ENCODE measurements at places on chromosomes 7 and 10.

DNA sequence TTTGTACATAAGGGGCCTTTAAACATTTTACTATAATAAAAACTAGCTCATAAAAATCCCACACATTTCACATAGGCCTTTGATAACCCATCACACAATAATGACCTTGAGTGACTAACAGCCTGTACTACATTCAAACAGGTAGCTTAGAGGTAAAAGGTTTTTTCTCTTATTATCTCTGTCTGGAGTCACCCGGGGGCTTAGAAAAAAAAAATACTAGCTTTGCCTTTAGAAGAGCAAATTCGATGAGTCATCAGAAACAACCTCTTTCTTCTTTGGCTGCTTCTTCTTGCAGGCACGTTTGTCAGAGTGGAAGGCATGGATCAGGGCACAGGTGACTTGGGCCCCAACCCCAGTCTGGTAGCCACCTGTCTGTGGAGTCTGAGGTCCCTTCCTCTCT lies 43.4 kb upstream of the ADO start:
- DNase-seq: no peak

DNA sequence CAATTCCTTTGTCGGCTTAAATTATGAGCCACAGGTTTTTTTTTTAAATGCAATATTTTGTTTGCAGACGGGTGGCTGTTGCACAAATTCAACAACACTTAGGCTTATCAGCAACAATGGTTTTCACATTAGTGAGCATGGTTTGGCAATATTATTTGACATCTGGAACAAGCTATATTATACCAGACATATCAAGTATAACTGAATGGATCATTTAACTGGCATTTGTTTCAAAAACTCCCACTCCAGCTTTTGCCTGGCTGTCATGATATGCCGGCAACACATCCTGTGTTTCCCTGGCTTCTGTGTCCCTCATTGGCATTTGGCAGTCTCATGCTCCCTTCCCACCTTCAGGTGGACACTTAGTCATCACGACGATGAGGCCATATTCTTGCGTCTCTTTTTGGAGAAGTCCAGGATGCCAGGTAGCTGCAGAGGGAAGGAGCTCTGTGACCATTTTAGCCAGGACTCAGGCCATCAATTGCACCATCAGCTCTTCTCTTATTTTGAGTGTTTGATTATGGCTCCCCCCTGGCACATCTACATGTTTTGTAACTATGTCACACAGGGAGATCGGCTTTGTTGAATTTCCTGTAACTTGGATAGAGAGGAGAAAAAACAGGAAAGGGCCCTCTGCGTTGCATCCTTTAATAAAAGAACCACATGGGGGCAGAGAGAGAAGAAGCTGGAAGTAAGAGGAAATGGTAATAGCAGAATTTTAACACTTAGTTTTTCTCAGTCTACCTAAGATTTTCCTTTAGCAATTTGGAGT lies 413.9 kb downstream of the LRMDA start:
- no peak for DNase-seq

DNA sequence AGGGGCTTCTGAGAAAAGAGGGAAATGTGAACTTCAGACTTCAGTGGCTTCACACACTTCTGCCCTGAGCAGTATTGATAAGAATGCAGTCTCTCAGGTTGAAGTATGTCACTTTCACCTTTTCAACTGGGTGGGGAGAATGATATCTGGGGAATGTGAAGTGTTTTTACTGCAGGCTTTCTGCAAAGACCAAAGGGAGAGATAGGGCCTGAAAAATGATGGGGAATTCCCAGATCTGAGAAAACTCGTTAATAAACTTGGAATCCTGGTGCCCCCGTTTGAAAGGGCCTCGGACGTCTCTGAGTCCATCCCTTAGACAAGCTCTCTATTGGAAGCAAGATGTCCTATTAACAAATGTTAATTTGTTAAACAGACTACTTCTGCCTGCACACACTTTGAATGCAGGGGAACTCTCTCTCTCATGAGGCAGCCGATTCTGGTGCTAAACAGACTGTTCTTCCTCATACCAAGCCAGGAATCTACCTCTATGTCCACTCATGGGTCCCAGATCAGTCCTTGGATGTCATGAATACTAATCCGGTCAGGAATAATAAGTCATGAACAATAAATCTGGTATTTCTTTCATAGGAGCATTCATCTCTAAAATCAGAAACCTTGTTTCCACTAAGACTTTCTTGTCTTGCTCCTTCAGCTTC lies 193.6 kb downstream of the JCAD start:
- DNase-seq: no peak

GRCh38 chr7:22814261-22815208 lies 8.1 kb downstream of the TOMM7 start:
- no peak for DNase-seq

- no peak for DNase-seq
These were observed 6.0 kb downstream of the NODAL start for GRCh38 chr10:70435241-70436085.

DNA sequence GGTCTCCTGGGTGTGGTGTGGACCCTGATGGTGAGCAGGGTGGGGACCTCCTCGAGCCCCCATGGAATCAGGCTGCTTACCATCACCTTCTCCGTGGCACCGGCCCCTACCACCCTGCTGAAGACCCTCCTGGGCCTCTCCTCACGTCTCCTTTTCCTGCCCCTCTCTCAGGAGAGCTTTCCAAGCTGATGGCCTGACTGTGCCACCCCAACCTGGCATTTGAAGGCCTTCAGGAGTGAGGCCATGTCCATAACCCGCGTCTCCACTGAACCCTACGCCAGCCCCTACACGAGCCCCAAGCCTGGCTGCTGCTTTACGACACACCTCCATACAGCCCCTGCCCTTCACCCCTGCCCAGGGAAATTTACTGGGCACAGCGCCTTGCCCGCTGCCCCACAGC lies 55.4 kb downstream of the ZRANB1 start:
- DNase-seq: no peak

DNA sequence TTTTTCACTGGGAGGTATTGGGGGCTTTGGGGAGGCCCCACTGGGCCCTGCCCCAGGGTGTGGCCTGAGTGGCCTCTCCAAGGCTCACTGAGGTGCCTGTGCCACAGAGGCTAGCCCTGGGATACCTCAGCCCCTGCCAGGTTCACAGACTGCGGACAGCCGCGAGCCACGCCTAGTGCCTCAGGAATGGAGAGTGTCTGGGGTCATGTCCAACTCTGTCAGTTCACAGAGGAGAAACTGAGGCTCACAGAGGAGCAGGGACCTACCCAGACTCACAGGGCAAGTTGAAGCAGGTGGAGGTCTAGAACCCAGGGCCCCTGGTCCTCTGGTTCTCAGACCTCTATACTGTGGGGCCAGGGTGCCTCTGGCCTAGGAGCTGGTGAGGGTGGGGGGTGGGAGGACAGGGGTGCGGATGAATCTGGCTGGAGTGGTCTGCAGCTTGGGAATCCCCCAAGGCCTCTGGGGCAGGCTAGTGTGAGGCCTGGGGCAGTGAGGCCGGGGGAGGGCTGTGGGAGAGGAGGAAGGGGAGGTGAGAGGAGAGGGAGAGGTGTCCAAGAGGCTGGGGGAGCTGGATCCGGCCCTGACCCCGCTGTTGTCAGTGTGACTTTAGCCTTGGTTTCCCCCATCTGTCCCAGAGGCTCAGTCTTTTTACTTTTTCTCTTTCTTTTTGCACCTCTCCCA lies 20.0 kb downstream of the NEURL1 start:
- no peak for DNase-seq

DNA sequence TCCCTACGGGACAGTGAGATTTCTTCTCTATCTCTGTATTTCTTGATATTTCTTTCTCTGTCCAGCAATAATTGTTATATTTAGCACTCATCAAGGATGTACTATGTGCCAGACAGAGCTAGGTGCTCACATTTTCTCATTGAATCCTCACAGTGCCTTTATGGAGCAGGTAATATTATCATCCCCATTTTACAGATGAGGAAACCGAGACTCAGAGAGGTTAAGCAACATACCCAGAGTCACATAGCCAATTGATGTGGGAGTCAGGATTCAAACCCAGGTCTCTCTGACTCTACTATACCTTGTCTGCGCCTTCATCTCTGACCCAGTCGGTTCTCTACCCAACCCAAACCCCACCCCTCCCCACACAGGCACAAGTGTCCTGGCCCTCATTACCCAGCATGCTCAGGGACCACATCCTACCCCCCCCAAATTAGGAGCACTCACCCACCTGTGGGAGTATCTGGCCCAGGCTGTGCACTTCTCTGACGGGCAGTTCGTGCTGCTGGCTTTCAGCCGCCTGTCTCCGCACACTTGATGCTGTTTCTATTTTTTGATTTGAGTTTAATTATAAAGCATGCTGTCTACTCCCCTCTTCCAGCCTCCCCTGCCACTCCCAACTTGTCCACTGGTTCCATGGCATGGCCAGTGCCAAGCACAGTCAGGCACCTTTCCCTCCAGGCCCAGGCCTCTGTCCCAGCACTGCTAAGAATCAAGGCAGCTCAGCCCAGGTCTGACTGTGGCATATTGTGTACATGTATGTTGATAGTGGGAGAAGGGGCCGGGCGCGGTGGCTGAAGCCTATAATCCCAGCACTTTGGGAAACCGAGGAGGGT lies 9.8 kb upstream of the SAMD8 start:
- no peak for DNase-seq

DNA sequence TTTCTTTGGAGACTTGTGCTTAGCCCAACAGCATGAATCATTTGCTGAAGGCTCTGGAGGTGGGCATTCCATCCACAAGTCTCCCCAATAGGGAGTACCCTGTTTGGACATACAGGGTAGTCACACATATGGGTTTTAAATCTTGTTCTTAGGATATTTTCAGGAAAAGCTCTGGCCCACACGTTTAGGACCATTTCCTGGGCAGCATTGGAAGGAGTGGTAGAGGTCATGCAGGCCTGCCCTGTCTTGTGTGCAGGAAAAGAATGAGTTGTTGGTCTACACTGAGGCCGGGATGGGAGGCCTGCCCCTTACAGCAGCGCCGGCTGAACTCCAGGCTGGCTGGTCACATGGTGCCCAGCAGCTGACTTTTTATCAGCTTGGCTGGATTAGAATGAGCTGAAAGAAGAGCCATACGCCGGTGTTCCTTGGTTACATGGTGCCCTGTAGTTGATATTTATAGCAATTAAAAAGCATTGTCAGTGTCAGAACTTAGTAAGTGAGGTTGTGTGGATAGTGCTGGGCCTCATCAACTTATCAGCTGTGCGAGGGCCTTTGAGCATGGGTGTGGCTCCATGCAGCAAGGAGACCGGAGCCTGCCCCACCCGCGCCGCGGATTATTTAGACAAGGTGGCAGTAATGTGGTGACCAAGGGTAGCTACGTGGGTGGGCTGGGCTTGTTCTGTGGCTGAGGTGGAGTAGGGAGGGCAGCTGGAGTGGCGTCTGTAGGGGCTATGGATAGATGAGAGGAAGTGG lies 28.6 kb downstream of the OGDH start:
- peak; percentile 24 for DNase-seq

DNA sequence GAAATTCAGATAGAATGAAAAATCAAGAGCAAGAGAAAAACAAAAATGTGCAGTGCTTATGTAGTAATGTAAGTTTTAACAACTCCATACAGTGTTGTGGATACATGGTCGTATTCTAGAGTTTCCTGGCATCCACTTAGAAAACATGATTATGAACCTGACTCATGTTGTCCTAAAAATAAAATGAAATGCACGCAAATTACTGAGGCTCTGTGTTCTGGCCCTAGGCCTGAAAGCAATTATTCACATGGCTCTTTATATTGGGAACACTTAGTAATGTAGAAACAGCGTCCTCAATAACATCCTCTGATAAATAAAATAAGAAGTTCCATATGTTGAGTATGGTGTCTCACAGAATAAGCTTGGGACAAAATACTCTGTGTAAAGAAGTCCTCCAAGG lies 200.2 kb upstream of the SEMA3E start:
- no peak for DNase-seq

GRCh38 chr7:122143751-122144711 lies at the start of gene AASS:
AASS (minus strand) TSS chr7:122144249; CDS start chr7:122133726, 10,523 bp downstream.
- peak; percentile 60 for DNase-seq

DNA sequence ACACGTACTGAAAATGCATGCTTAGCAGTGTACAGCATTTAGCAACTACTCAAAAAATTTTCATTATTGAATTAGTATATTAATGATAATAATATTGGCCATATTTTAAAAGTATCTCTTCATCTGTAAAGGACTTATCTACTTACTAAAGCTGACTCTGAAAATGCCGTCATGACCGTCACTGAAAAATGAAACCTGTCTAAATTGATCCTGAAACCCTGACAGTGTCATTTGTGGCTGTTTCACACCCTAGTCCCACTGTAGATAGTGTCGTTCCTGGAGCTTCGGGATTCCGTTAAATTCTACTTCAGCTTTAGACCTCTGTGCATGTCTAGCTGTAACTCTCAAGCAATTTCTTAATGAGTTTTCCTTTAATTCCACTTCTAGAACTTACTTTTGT lies 35.8 kb upstream of the EZH2 start:
- no peak for DNase-seq
